Activated CD4-positive, alpha-beta T cell treated with anti-CD3 and anti-CD28 coated beads, Interleukin-2, amount 10 ng/mL, durations not matched to agents 24 days and 14 days (primary cell): ENCODE measurements at places on chromosomes 6 and 20. TPM values are rescaled to one million over a fixed set of nuclear protein-coding genes. Genes with fewer than 3 reads are reported as not detected.

The CGA gene
- total RNA-seq, result not detected in 2 replicates

The NKX2-4 gene
- not detected in 2 replicates for total RNA-seq

The EDEM2 gene
- total RNA-seq, result 19.2 and 21.1 TPM in 2 replicates

- peaks cover 2% of the 10 kb centered on the region for H3K4me1 ChIP-seq
- no peak overlapping the region for H3K4me3 ChIP-seq
- H3K27me3 ChIP-seq, result peaks cover 44% of the 10 kb centered on the region
- no peak for DNase-seq
- H3K36me3 ChIP-seq, result no peaks in the 10 kb centered on the region
Observed at GRCh38 chr6:165659945-165660856, 2.8 kb downstream of the PDE10A start.

DNA sequence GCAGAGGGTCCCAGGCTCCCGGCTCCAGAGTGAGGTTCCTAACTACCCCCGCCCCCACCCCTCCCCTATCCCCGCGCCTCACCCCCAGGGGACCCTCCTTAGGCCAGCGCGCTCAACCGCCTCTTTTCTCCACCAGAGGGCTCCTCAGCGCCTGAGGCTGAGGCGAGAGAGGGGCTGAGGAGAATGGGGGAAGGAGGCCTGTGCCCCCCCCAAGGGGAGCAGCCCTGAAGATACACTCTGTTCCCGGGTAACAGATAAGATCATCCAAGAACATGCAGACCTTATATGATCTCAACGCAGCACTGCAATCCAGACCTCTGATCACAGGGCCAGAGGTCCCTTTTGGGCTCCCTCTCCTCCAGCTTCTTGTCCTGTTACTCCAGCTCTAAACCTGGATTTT lies 43.3 kb upstream of the MRPS10 start:
- no peaks in the 10 kb centered on the region for H3K27me3 ChIP-seq
- H3K4me3 ChIP-seq, result no peak overlapping the region
- H3K4me1 ChIP-seq, result peaks cover 8% of the 10 kb centered on the region
- peak overlapping the region; percentile 73 for H3K27ac ChIP-seq
- DNase-seq, result peak; percentile 79
